ENCODE measurements at places on chromosomes 1 and 21. TPM values are rescaled to one million over a fixed set of nuclear protein-coding genes. Genes with fewer than 3 reads are reported as not detected.

Gene SMPDL3B
- 0.28 TPM for total RNA-seq

Gene SH2D5
- 4.0 TPM for total RNA-seq

Gene FMO5
- total RNA-seq: 0.19 TPM

Gene C21orf58
- 6.9 TPM for total RNA-seq

Gene KRTAP12-1
- not detected for total RNA-seq

Gene CFAP141
- total RNA-seq: not detected

Gene DVL1
- total RNA-seq: 86.0 TPM

Gene AMIGO1
- total RNA-seq: 0.58 TPM

Gene FAM72B
- 0.28 TPM for total RNA-seq

Gene RXFP4
- total RNA-seq: under 0.01 TPM

Gene LCE1F
- not detected for total RNA-seq

Gene FAM72C
- total RNA-seq: 2.5 TPM

Gene DMBX1
- not detected for total RNA-seq

Gene MX1
- 10.7 TPM for total RNA-seq

Gene IGFN1
- total RNA-seq: 0.28 TPM

Gene SFN
- total RNA-seq: 2.7 TPM

Gene AMY2B
- total RNA-seq: 1.5 TPM

Gene CFAP74
- not detected for total RNA-seq

Gene ARTN
- not detected for total RNA-seq

Gene BLACAT1
- not detected for total RNA-seq

Gene LAPTM5
- total RNA-seq: 0.28 TPM

Gene S100A1
- not detected for total RNA-seq

Gene CDK18
- 0.58 TPM for total RNA-seq

Gene SYTL1
- under 0.01 TPM for total RNA-seq

Gene GBP7
- total RNA-seq: not detected

Gene LDLRAD1
- total RNA-seq: not detected

Gene CFAP45
- 0.28 TPM for total RNA-seq

Data from regular cardiac myocyte (primary cell).